ENCODE measurements at places on chromosomes 1 and 21.

- DNase-seq: no peak
These were observed 105.3 kb upstream of the OLIG2 start for GRCh38 chr21:32920474-32920873.

GRCh38 chr1:240401731-240402130 lies 210.2 kb downstream of the GREM2 start:
- DNase-seq: no peak

DNA sequence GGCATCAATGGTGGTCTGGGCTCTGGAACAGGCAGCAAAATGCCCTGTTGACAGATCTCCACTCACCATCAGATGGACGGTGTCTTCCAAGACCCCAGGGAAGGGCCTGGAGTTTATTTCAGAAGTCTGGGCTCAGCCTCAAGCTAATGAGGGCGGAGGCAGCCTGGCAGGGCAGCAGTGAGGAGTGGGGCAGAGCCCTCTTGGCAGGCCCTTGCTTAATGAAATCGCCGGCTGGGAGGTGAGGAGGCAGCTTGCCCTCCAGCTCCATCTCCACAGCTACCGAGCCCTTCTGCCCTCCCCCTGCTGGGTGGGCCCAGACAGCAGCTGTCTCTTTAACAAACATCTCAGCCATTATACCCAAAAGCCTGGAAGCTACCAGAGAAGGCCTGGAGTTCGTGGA lies 22.0 kb upstream of the GRIK3 start:
- DNase-seq: no peak

DNA sequence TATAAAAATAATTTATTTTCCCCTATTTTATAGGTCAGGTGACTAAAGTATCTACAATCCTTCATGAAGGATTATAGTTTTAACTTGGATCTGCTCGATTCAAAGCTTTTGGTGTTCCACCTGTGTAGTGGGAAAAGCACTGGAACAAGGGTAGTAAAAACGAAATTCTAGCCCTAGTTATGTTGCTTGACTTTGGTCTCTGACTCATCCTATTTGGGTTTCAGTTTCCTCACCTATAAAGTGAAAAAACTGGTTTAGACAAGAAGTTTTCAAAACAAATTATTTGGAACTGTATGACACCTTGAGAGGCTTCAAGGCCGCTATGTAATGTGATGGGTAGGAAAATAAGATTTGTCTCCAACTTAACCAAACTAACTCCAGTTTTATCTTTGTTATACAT lies 505.2 kb upstream of the ZRANB2 start:
- DNase-seq: no peak

DNA sequence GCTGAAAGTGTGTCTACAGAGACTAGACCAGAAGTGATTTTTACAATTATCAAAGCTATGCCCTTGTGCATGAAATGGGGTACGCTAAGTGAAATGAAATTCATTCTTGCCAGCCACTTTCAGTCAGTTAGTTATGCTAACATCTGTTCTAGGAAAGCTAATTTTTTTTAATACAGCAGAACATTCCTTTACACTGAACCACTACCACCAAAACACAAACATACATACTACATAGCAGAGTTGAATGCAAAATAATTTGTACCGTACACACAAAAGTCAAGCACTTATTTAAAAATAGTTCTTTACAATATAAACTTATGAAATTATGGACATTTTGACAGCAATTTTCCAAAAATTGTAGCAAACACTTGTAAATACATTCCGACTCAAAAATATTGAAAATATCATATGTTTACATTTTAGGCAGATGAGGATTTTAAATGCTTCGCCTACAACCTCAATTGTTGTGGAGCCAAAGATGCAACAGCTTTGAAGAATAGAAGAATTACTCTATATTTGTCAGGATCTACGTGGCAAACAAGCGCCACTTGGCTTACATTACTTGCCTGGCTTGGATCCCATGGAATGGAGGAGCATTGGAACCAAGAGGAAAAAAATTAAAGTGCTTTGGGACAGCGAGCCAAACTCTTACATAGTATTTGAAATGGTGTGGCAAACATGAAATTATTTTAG lies 30.6 kb downstream of the WLS start:
- DNase-seq: peak; percentile 25

GRCh38 chr1:244445320-244446181 lies 6.2 kb downstream of the ADSS2 start:
- DNase-seq: no peak

DNA sequence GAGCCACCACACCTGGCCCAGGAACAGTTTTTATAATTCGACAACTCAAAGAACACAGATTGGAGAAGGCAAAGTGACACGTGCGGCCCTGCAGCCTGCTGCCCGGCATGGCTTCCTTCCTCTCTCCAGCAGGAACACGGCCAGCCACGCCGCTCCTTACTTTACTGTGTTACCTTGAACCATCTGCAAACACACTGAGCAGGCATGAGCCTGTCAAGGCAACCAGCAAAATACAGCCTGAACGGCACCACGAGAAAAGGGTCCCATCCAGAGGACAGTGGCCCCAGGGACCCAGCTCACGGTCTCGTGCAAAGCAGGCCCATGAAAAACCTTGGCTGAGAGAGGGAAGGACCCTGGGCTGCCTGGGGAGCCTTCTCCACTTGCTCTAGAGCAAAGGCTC lies 38.8 kb downstream of the NPHP4 start:
- DNase-seq: no peak

GRCh38 chr1:2203671-2204414 lies 9.3 kb upstream of the FAAP20 start:
- DNase-seq: no peak

DNA sequence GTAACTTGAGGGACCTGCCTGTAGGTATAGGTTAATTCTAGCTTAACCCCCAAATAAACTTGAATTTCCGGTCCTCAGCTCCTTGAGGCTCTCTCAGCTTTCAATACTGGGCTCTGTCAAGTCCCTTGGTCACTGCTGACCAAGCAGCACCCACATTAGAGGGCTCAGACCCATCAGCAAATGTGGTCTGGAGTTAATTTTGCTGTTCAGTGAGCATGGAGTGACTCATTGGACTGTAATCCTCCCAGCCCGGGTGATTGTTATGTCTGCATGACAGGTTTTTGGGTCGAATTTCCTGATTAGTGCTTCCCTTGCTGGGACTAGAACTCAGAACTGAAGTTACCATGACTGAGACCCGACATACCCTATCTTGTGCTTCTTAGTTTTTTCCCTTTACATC lies 130.6 kb downstream of the URB2 start:
- peak; percentile 75 for DNase-seq

DNA sequence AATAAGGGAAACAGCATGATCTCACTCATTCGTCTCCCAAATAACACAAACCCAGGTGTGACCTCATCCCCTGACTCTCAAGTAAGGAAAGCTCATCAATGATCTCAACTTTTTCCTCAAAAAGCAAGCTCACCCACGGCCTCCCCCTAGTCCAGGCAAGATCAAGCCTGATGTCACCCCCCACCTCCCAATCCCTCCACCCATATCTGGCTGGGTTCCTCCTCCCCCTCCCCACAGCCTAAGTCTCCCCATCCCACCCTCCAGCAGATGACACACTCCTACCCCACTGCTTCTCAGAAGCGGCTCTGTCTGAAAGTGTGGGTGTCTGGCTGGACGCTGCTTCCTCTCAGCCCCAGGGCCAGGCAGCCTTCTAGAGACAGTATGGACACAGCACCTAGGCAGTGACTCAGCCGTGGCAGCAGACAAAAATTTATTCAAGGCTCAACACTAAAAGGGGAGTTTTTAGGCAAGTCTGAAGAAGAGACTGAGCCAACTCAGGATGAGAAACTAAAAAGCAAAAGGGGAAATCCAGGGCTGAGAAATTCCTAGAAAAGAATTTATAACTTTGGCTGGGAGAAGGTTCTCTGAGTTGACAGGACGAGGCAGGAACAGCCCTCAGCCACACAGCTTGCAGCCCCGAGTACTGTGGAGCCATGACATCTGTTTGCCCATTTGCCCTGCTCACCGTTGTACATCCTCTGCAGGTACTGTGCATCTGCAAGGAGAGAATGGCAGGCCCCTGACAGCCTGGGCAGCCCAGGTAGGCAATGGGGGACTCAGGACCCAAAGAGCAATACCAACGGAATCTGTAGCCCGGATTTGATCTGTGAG lies 81.6 kb upstream of the LRRC8D start:
- DNase-seq: peak; percentile 47

GRCh38 chr21:46065914-46066551 lies 31.9 kb upstream of the COL6A2 start:
- DNase-seq: no peak

GRCh38 chr1:40659649-40659947 lies 5.9 kb downstream of the RIMS3 start:
- no peak for DNase-seq

GRCh38 chr1:239527051-239527693 lies 140.8 kb downstream of the CHRM3 start:
- no peak for DNase-seq

DNA sequence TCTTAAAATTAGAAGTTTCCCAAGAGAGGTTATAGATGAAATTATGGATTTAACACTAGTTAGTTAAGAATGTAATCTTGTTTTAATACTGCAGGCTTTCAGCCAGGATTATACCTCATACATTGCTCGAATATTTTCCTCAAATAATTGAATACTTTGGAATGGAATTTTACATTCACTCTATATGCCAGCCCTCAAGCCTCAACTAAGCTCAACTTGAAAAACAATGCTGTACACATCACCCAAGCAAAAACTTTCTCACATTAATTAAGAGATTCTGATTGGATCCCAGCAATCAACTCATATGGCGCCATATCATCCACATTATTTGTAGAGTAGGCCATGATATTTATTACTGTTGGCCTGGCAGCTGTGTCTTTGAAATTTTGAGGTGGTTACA lies 710.7 kb upstream of the ADAMTS5 start:
- no peak for DNase-seq

GRCh38 chr1:17108360-17108759 lies 10.9 kb downstream of the PADI2 start:
- DNase-seq: no peak

GRCh38 chr1:204448344-204448964 lies 36.8 kb upstream of the PPP1R15B start:
- no peak for DNase-seq

- DNase-seq: no peak
These were observed 48.1 kb downstream of the TENT5C start for GRCh38 chr1:117653732-117654492.

DNA sequence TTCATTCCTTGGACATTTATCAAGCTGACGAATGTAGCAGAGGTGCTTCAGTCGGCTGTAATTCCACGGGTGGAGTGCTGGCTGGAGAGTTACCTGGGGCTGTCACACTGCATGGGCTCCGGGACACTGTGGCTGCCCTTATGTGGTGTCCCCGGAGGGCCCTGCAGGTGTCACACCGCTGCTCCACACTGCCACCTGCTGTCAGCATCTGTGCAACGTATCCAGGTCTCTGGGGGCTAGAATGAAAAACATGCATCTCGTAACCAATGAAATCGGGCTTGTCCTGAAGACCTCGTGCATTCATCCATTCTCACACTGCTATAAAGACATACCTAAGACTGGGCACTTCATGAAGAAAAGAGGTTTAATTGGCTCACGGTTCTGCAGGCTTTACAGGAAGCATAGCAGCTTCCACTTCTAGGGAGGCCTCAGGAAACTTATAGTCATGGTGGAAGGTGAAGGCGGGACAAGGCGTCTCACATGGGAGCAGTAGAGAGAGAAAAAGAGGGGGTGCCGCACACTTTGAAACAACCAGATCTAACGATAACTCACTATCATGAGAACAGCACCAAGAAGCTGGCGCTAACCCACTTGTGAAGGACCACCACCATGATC lies 46.7 kb upstream of the PCBP3 start:
- peak; percentile 32 for DNase-seq

DNA sequence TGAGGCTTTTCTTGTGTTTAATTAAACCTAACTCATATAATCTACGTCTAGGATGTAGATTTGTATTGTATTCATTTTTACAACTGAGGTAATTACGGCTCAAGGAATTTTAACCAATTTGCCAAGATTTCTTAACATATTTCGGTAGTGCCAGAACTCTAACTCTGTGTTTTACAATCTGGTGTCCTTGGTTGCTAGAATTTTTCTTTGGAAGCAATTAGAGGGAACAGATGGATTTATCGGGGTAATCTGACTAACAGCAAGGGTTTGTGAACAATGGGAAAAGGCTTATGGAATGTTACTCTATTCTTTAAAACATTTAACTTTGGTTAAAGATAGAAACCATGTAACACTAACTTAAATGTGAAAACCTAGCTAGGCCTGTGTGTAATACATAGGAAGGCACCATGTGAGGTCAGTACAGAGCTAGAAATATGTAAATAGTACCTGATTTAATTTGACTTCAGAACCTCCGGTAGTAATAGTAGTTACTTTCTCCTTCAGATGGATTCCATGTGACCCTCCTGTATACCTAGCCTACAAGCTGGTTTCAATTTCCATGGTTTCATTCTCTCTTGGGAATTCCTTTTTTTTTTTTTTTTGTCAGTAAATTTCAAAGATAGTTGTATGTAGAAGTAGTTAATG lies 1.2 kb downstream of the MTF2 start:
- DNase-seq: peak; percentile 78

DNA sequence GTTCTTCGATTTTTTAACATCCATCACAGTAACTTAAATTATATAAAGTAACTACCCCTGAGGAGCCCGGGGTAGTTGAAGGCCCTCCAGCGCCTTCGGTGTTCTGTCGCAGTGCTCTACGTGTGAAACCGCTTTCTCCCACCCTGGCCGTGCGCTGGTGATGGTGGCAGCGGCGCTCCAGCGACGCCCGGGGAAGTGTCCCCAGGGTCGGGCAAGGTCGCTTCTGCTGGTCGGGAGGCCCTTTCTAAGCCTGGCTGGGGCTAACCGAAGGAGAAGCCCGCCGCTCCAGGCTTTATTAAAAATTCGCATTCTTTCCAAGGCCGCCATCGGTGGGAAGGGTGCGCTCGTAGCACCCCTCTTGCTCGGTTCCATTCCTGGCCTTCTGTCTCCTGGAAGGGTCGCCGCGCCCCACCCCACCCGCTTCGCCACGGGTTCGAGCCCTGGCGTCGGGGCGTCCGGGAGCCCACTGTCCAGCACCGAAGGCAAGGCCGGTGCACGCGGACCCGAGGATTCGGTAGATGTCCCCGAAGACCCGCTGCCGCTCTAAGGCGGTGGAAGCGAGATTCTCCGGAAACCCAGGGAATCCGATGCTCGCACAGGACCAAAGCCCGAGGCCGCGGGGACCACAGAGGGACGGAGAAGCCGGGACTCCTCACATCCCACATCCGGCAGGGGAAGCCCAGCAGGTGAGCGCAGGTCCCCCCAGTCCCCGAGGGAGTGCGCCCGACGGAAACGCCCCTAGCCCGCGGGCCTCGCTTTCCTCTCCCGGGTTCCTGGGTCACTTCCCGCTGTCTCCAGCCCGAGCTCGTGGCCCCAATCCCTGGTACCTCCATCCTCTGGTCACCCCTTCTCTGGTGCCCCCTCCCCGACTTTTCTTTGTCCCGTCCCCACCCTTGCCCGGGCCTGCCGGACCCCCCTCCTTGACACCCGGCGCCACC lies 685 bp upstream of the RIPPLY3 start:
- DNase-seq: no peak

DNA sequence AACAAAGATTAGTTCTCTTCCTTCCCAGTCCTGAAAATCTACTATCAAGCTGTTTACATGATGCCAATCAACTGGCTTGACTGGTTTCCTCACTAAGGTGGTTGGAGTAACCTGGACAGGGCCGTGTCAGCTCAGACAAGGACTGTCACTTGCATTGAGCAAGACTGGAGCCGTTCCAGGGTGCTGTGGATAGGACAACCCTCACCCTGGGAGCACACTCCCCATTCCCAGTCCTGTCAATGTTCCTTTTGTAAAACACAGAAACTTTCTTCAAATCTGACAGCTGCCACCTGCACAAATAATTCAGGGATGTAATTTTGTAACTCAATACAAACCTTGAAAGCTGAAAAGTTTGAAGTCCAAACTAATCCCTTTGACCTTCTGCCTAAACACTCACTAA lies 31.4 kb downstream of the PLPP3 start:
- DNase-seq: no peak

GRCh38 chr1:239930686-239931262 lies 160.9 kb upstream of the FMN2 start:
- no peak for DNase-seq

Measured in astrocyte of the spinal cord (primary cell).